Cardiac atrium fibroblast (primary cell): ENCODE measurements at places on chromosomes 7 and 10. TPM values are rescaled to one million over a fixed set of nuclear protein-coding genes. Genes with fewer than 3 reads are reported as not detected.

KNDC1 gene
- 0.36 and 0.49 TPM in 2 replicates for total RNA-seq

BAMBI gene
- 41.5 and 64.5 TPM in 2 replicates for total RNA-seq

MRLN gene
- not detected in 2 replicates for total RNA-seq

LHFPL3 gene
- not detected in 2 replicates for total RNA-seq

ASZ1 gene
- not detected in 2 replicates for total RNA-seq

ACSM6 gene
- total RNA-seq, result not detected in 2 replicates

PRLHR gene
- not detected in 2 replicates for total RNA-seq

SH2D4B gene
- not detected in 2 replicates for total RNA-seq
